ENCODE measurements at places on chromosomes 5 and 9. TPM values are rescaled to one million over a fixed set of nuclear protein-coding genes. Genes with fewer than 3 reads are reported as not detected.

The TAF11L10 gene
- total RNA-seq = not detected

The IL3 gene
- not detected for total RNA-seq

The NELFB gene
- 27.1 TPM for total RNA-seq

The SELENOP gene
- 82.0 TPM for total RNA-seq

- DNase-seq = no peak
Observed at GRCh38 chr9:105871540-105871939, 177.2 kb downstream of the TMEM38B start.

GRCh38 chr5:18397891-18398290, 763.6 kb downstream of the TAF11L14 start:
- DNase-seq = no peak

Data from cerebellum (tissue), 4 donors.